Heart right ventricle (tissue), 16 donors: ENCODE measurements at places on chromosomes 13 and 19. TPM values are rescaled to one million over a fixed set of nuclear protein-coding genes. Genes with fewer than 3 reads are reported as not detected.

DNA sequence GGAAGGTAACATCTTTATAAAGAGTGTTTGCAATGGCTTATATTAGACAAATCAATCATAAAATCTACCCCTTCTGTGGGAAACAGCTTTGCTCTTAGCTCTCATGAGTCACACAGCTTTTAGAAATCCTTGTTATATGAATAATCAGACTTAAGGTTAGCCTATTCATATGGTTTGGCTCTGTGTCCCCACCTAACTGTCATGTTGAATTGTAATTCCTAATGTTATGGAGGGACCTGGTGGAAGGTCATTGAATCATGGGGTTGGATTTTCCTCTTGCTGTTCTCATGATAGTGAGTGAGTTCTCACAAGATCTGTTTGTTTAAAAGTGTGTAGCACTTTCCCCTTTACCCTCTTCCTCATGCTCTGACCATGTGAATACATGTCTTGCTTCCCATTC lies 704.2 kb upstream of the KLHL1 start:
- DNase-seq = no peak

- DNase-seq = no peak
Observed at GRCh38 chr13:24631922-24632321, 48.3 kb upstream of the ATP12A start.

- DNase-seq = no peak
Observed at GRCh38 chr19:10557603-10558197, 8.1 kb downstream of the KRI1 start.

- no peak for DNase-seq
Observed at GRCh38 chr13:51811920-51812451, 8.0 kb upstream of the DHRS12 start.

DNA sequence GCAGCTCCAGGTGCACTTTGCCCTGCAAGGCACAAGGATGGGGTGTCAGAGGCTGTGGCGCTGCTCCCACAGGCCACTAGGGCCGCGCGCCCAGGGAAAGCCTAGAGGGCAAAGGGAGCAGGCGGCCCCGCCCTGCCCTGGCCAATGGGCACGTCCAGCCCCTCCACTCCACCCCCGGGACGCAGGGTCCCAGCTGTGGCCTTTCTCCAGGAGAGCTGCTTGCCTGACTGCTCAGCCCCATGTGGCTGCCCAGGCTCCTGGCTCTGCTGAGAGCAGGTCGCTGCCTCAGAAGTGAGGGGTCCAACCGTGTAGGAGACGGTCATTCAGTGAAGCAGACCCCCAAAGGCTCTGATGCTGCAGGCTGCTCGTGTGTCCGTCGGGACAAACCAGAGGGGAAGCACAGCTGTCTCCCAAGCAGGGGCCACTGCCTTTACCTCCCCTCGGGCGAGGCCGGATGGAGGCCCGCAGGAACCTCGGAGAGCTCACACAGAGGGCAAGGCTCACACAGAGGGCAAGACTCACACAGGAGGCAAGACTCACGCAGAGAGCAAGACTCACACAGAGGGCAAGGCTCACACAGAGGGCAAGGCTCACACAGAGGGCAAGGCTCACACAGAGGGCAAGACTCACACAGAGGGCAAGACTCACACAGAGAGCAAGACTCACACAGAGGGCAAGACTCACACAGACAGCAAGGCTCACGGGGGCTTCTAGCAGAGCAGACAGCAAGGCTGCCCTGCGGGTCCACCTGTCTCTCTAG lies 56.2 kb upstream of the C13orf46 start:
- DNase-seq = no peak

ZNF558 gene
- 8.8 TPM for total RNA-seq

WDR87 gene
- not detected for total RNA-seq

PSG3 gene
- not detected for total RNA-seq

PDE4C gene
- total RNA-seq = 2.2 TPM
